ENCODE measurements at places on chromosomes 1 and 21. TPM values are rescaled to one million over a fixed set of nuclear protein-coding genes. Genes with fewer than 3 reads are reported as not detected.

GRCh38 chr1:36135796-36136195 lies 10.8 kb upstream of the COL8A2 start:
- no peak for DNase-seq

The INAVA gene
- polyA plus RNA-seq = 39.6 TPM

DNA sequence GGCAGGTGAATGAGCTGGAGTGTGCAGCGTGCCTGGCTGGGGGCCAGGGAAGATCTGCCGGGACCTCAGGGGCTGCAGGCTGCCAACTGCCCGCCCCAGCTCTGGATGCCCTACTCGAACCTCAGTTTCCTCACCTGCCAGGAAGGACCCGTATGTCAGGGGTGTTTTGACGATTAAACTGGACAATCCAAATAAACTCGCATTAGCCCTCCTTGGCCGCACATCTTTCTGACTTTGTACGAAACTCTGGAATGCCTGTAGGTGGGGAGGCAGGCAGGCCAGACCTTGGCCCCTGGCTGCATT lies 8.3 kb upstream of the ZNF669 start:
- no peak for DNase-seq

The TPTE gene
- polyA plus RNA-seq = not detected

The CEPT1 gene
- 41.9 TPM for polyA plus RNA-seq

DNA sequence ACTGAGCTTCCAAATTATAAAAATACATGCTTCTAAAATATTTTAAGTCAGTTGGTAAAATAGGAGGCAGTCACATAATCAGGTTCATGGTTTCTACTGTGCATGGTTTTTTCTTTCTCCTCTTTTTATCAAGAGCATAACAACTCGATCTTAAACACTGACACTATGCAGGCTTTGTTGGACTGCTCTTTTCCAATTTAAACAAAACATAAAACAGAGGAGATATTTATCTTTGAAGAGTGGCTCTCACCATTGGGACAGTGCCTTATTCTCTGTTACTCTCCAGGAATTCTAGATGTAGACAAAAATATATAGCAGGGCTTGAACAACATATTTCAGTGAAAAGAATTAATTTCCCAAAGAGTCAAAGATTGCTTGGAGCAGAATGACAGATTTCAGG lies 883.5 kb upstream of the ADGRL2 start:
- no peak for DNase-seq

GRCh38 chr21:41878831-41879189 lies 334 bp downstream of the PRDM15 start:
- DNase-seq = no peak

- DNase-seq = no peak
These were observed 104.8 kb downstream of the RGS2 start for GRCh38 chr1:192913683-192914082.

GRCh38 chr21:41367301-41367944 lies 5.6 kb downstream of the MX2 start:
- DNase-seq = no peak

All from left renal cortex interstitium (tissue), 4 donors.